ENCODE measurements at places on chromosomes 4 and X.

GRCh38 chr4:74471264-74471663 is 26.3 kb downstream of the AREG start:
- no peak for DNase-seq

- DNase-seq = peak; percentile 49
Observed at GRCh38 chrX:148380650-148381561, 119.5 kb upstream of the AFF2 start.

- DNase-seq = no peak
Observed at GRCh38 chr4:147794787-147795413, 63.0 kb downstream of the ARHGAP10 start.

DNA sequence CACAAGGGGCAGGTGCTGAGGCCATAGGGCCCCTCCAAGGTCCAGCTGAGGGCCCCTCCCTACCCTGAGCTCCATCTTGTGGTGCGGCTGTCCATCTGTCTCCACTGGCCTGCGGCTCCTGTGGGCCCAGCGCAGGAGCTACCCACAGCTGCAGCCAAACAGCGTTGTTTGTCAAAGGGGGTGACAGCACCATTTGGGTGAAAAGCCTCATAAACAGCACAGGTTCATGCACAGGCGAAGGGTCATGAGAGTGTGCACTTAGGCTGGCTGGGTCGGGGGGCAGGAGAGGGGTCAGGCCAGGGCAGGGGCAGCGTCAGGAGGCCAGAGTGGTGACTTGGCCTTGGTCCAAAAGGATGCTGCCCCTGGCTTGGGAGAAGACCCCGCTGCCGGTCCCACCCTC is 32.3 kb downstream of the BLOC1S4 start:
- DNase-seq = no peak

DNA sequence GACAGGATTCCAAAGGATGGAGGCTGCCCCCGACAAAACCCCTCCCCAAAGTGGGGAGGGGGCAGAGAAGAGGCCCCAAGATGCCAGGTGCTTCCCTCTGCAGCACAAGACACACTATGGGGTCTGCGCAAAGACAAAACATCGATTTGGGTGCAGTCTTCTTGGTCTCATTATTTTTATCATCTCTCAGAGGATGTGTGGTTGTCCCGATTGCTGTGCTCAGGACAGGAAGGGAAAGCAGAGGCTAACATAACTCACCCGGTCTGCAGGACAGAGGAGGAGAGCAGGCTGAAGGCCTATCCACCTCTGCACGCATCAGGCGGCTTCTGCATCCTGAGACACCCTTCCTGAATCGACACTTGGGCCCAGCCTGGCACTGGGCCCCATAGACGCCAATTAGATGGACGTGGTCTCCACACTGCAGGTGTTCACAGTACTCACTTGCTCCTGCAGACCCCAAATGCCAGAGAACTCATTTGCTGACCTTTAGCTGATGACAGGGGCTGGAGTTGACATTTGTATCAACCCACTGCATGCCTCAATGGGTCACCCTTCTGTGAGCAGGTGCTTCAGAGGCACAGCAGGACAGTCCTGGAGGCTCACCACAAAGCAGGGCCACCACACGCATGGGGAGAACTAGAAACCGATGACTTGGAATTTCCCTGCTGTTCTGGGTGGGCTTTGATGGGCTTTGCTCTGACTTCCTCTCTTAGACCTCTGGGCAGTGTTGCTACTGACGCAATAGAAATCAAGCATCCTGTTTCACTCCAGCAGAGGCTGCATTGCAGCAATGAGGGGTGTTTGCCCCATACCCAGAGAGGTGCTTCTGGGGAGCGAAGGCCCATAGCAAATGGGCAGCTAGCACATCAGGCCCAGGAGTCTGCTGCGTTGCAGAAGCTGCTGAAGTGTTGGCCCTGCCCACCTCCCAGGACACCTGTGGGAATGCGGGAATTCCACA is 96.3 kb upstream of the ENPP6 start:
- no peak for DNase-seq

- DNase-seq = no peak
Observed at GRCh38 chrX:30995705-30996104, 76.1 kb downstream of the FTHL17 start.

- DNase-seq = no peak
Observed at GRCh38 chrX:19457662-19458061, 57.6 kb downstream of the MAP3K15 start.

- DNase-seq = no peak
Observed at GRCh38 chrX:150148749-150149672, 210.7 kb upstream of the EOLA2 start.

- no peak for DNase-seq
Observed at GRCh38 chr4:26576231-26576739, 7.6 kb upstream of the TBC1D19 start.

DNA sequence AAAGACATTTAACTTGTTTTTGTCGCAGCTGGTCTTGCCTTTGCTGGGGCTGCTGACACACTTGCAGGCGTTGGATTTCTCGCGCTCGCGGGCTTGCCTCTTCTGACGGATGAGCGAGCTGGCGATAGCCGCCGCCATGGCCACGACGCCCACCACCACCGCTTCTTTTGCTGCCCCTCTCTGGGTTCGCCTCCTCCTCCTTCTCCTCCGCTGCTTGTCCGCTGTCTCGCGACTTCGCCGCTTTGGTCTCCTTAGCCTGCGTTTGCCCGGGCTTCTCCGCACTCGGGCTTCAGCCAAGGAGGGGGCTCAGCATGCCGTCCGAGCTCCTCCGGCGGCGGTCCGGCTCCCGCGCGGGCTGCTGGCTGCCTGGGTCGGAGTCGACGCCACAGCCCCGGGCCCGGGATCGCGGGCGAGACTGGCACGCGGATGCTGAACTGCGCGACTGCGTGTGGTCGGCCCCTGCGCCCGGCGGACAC is 613 bp downstream of the FGF13 start:
- DNase-seq = no peak

- DNase-seq = no peak
Observed at GRCh38 chr4:5758741-5759140, 47.7 kb downstream of the EVC start.

GRCh38 chrX:148542481-148543255 is 42.3 kb downstream of the AFF2 start:
- DNase-seq = no peak

DNA sequence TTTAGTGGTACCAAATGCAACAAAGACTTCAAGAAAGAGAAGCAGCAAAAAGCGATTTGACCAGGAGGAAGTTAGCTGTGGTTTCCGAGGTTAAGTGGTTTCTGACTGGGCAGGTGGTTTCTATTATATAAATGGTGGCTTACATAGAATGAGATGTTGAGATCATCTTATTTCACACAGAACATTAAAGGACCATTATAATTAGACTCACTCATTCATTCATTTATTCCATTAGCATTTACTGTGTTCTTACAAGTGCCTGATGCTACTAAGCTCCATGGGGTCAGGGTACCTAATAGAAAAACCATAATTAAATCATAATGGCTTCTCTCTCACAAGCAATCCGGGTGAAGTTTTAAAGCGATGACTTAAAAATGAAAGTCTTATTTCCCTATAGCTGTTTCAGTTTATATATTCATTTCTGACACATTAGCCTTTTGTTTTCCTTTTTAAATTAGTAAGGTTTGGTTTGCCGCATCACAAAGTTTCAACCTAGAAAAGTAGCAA is 10.6 kb downstream of the TSPAN6 start:
- no peak for DNase-seq

- no peak for DNase-seq
Observed at GRCh38 chr4:106083065-106083464, 187.8 kb downstream of the NPNT start.

- no peak for DNase-seq
Observed at GRCh38 chrX:39857780-39858179, 240.0 kb downstream of the BCOR start.

DNA sequence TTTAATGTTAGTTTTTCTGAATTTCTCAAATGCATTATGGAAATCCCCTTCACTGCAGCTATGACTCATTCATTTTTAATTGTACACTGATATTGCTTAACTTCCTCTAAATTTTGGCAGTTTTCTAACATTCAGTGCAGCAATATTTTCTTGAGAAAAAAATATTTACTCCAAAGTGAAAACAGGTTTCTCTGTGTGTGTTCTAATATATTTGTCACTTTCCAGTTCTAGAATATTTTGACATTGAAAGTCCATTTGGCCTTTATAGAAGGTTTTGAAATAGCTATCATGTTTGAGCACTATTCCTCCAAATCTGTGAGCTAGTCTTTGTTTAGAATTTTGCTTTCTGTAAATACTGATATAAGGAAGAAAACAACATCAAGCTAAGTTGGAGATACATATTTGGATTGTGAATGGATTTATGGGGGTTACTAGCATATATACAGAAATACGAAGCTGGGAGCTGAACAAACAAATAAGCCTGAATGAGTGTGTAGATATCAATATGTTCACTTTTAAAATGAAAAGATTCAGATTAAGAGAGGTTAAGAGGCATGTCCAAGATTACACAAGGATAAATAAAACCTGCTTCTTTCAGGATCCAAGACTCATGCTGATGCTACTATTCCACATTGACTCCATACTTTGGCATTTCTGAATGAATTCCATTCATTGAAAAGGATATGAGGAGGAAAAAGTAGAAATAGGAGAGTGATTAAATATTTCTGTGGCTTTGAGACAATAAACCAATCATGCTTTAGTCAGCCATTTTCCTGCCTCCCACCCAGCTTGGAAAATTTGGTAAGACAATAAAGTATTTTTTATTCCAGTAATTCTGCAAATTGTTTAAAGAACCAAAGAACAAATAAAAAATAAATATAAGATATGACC is 57.3 kb upstream of the SLIT2 start:
- DNase-seq = no peak

GRCh38 chr4:140020457-140021361 is 133.3 kb downstream of the MAML3 start:
- DNase-seq = no peak

DNA sequence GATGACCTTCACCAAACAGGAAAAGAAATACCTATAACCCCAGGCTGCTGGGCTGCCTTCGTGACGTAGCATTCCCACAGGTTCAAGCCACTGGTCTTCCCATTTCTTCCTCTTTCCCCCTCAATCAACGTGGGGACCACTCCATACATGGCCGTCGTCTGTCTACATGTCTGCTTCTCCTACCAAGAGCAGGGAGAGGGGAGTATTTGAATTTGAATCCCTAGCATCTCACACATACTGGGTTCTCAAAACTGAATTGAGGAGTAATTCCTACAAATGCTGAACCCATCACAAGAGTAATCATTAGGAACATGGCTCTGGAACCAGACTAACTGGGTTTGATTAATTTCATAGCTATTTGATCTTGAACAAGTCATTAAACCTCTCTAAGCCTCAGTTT is 17.3 kb downstream of the GPC3 start:
- no peak for DNase-seq

All from CD4-positive, alpha-beta T cell treated with Interleukin-6 at 100 ng/mL for 8 hours (primary cell).